Caco-2 (cell line): ENCODE measurements at places on chromosomes 4 and X. TPM values are rescaled to one million over a fixed set of nuclear protein-coding genes. Genes with fewer than 3 reads are reported as not detected.

- no peak overlapping the region for H3K27ac ChIP-seq
- H3K4me1 ChIP-seq: no peaks in the 10 kb centered on the region
Observed at GRCh38 chrX:136476501-136476900, 11.2 kb upstream of the BRS3 start.

DNA sequence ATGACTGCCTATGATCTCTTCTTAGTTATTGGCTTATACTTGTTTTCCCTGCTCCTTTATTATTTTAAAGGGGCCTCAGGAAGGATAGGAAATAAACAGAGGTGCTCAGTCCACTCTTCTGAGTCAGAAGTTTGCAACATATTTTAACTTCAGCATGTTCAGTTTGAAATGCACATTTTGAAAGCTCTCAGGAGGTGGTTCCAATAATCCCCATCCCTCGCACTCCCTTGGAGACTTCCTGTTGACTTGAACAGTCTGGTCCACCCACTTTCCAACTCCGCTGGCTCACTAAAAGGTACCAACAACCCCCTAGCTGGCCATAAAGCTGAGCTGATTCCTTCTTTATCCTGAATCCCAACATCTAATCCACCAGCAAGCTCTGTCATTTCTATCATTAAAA lies 78.3 kb upstream of the DUSP21 start:
- H3K27me3 ChIP-seq: no peaks in the 10 kb centered on the region
- H3K4me3 ChIP-seq: no peak overlapping the region
- no peaks in the 10 kb centered on the region for H3K4me1 ChIP-seq
- no peak for DNase-seq
- H3K36me3 ChIP-seq: no peaks in the 10 kb centered on the region

GRCh38 chr4:89549907-89550306 lies 242.3 kb upstream of the GPRIN3 start:
- no peak overlapping the region for H3K27ac ChIP-seq
- DNase-seq: no peak
- no peaks in the 10 kb centered on the region for H3K36me3 ChIP-seq
- no peaks in the 10 kb centered on the region for H3K4me1 ChIP-seq

DNA sequence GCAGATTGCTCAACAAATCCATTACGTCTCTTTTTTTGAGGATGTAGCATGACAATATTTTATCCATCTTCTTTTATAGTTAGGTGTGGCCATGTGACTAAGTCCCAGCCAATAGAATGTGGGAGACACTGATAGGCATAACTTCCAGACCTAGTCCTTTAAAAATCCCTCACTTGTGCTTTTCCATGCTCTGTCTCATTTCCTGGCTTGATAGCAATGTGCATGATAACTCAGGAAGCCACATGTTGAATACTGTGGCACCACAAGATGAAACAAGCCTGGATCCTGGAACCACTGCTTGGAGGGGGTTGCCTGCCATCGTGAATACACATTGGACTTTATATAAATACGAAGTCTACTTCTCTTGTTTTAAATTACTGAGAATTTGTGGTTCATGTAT lies 184.0 kb upstream of the NEIL3 start:
- DNase-seq: no peak
- no peaks in the 10 kb centered on the region for H3K4me1 ChIP-seq
- no peak overlapping the region for H3K4me3 ChIP-seq
- no peak overlapping the region for H3K27ac ChIP-seq
- H3K36me3 ChIP-seq: no peaks in the 10 kb centered on the region

The RADX gene
- total RNA-seq: 2.2 and 3.4 TPM in 2 replicates

The CT45A3 gene
- total RNA-seq: not detected in 2 replicates
